ENCODE measurements at places on chromosomes 7 and 10.

GRCh38 chr10:32388258-32389027, 41.5 kb upstream of the EPC1 start:
- DNase-seq, result no peak

GRCh38 chr7:101180130-101180755, at the start of gene NAT16:
TSS of gene NAT16 (minus strand) at chr7:101180293. CDS start at chr7:101174807, 5,486 bp downstream.
- DNase-seq, result no peak

DNA sequence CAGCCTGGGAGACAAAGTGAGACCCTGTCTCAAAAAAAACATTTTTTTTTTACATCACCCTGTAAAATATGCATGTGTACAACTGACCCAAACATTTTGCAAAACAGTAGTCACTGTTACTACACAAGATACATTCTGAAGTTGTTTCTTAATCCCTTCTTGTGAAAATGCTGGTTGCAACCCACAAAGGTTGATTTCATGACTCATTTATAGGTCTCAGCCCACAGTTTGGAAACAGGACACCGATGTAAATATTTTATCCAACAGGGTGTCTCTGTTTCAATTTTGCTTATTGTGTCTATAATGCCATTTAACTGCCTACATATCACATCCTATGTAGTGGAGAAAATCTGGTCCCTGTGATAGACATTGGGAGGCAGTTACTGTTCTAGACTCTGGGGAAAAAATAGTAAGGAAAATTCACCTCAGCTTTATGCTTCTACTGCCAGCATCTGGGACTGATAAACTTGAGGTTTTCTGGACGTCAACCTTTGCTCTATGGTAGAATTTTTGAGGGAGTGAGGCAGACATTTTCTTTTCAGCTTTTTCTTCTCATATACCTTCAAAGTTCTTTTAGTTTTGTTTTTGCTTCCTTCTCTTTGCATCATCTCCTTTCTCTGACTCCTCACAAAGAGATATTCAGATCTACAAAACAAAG, 1.6 kb upstream of the RAB19 start:
- no peak for DNase-seq

DNA sequence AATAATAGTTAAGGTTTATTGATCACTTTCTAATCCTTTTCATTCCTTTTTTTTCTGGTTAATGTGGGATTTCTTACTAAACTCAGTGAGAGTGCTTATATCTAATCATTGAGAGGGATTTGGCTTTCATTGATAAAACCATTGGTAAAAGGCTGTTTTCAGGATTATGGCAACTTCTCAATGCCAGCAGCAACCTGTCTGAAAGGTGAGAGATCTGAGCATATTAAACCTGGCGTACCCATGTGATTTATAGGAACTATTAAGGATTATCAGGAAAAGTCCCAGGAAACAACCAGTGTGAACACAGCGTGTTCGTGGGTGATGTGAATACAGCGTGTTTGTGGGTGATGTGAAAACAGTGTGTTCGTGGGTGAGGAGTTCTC, 65.9 kb downstream of the PDIA4 start:
- DNase-seq, result no peak

DNA sequence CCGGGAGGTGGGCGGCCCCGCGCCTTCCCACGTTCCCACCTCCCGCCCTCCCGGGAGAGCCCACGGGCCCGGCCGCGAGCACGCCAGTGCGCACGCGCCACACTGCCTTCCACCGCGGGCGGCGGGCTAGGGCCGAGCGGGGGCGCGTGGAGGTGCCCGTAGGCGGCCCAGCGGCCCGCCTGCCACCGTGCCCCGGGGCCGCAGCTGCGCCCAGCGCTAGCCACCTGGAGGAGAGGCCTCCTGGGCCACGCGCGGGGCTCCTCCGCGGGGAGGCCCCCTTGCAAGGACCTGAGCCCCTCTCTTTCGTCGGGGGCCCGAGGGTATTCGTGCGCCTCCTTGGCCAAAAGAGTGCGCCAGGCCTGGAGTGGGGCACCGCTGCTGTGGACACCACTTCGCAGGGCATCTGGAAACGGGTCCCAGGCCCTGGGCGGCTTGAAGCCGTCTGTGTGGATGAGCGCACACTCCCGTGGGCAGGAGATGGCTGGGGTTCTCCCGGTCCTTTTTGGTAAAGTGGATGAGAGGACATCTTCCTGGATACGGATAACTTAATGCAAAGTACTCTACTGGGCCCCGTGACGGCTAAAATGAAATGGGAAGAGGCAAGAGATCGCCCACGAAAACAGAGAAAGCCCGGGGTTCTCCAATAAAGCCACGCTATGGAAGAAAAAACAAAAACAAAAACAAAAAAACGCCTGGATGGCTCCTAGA, 9.0 kb upstream of the EBF3 start:
- DNase-seq, result no peak

- no peak for DNase-seq
These were observed 27.8 kb downstream of the GLUD1 start for GRCh38 chr10:87066865-87067264.

- no peak for DNase-seq
These were observed 14.8 kb upstream of the PRKAR1B start for GRCh38 chr7:741850-742249.

- no peak for DNase-seq
These were observed 107.2 kb upstream of the LYZL2 start for GRCh38 chr10:30736685-30737232.

DNA sequence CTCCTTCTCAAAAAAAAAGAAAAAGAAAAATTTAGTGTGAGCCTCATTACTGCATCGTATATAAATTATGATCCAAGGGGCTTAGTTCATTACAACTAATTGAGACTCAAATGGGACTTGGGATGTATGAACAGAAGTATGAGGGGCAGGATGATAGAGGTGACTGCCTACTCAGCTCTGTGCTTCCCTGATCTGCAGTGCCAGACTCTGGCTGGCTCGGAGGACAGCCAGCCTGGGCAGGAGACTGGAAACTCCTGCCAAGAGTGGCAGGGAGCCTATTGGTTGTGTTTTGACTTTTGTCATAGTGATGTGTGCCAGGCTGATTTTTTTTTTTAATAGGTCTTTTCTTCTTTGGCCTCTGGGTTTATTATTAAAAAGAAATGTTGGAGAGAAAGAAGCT, 73.8 kb upstream of the GTF2IRD1 start:
- no peak for DNase-seq

DNA sequence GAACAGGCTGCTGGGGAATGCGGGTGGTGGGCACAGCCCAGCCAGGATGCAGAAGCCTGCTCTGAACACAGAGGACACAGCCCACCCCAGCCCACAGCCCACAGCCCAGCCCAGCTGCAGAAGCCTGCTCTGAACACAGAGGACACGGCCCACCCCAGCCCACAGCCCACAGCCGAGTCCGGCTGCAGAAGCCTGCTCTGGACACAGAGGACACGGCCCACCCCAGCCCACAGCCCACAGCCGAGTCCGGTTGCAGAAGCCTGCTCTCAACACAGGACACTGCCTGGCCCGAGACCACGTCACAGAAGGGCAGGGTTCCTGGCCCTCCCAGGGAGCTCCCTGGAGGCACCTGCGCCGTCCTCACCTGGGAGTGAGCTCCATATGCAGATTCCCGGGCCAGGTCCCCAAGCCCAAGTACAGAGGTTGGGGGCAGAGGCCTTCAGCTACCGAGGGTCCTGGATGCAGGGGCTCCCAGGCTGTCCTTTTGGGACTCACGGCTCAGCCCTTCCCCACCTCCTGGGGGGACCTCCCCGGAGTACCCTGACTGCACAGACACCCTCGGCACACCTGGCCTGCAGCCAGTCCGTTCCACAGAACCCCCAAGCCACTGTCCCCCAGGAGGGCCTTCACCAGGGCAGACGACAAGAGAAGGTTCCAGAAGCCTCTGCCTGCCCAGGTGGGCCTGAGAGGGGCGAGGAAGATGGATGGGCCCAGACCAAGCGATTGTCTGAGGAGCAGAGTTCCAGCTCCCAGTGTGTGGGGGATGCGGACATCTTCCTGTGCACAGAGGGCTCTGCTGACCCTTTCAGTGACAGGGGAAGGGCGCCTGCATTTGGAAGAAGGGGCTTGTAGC, 23.7 kb upstream of the FOXL3 start:
- DNase-seq, result no peak

- DNase-seq, result no peak
These were observed 18.8 kb downstream of the SGPL1 start for GRCh38 chr10:70834441-70835151.

DNA sequence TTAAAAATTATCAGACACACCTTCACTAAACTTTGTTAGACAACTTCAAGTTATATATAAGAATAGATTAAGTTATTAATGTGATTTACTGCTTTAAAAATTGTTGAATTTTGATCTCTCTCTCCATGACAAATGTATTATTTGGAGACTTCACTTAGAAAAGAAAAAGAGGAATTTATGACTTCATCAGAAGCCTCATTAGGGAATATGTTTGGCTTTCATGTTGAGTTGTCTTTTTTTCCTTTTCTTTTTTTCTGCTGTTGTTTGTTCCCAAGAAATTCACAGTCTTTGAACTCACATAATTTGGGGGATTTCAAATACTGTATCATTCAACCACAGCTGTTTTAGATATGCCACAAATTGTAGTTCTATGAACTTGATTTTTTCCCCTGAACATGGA, 149.5 kb downstream of the PPP1R9A start:
- DNase-seq, result no peak

DNA sequence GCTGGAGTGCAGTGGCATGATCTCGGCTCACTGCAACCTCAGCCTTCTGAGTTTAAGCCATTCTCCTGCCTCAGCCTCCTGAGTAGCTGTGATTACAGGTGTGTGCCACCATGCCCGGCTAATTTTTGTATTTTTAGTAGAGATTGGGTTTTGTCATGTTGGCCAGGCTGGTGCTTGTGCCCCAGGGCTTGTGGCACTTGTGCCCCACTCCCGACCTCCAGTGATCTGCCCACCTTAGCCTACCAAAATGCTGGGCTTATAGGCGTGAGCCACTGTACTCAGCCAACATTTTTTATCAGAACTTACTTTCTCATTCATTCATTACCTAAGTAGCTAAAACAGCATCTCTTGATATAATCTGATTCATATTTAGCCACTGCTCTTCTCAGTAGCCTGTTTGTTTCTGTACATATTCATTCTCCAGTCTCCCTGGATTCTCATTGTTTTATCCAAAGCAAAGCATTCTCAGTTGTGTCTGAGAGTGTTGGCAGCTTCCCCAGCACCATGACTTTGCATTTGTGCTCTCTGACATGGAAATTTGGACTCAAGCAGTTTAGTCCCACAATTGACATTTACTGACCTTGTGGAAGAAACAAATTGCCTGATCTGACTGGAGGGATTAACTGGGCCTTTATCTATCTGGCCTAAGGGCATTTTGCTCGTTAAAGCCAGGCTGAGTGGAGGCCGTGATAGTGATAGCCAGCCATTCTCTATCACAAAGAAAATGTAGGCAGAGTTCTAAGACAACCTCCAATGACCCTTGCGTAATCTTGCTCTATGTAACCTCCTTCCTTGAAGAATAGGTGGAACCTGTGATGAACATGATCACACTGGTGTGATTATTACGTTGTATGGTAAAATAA, 44.9 kb downstream of the AKR1B15 start:
- DNase-seq, result no peak

- no peak for DNase-seq
These were observed 186.1 kb upstream of the ZWINT start for GRCh38 chr10:56547163-56547562.

- no peak for DNase-seq
These were observed 478.5 kb downstream of the GPAM start for GRCh38 chr10:111705021-111705420.

All from activated T-helper 1 cell treated with anti-CD3 and anti-CD28 coated beads, Interleukin-2, amount 50 U/mL, for 16 hours (primary cell).